SK-MEL-5 (cell line): ENCODE measurements at places on chromosomes 5 and 9. TPM values are rescaled to one million over a fixed set of nuclear protein-coding genes. Genes with fewer than 3 reads are reported as not detected.

CDH9 gene
- total RNA-seq, result not detected in 2 replicates

GRCh38 chr9:105375323-105375722, 72.5 kb upstream of the FSD1L start:
- no peak for DNase-seq

PCDHB7 gene
- 0.24 and 0.29 TPM in 2 replicates for total RNA-seq

CDH6 gene
- total RNA-seq, result not detected in 2 replicates

PCDHB12 gene
- total RNA-seq, result 0.24 and 0.42 TPM in 2 replicates

SPAAR gene
- total RNA-seq, result not detected in 2 replicates

DNA sequence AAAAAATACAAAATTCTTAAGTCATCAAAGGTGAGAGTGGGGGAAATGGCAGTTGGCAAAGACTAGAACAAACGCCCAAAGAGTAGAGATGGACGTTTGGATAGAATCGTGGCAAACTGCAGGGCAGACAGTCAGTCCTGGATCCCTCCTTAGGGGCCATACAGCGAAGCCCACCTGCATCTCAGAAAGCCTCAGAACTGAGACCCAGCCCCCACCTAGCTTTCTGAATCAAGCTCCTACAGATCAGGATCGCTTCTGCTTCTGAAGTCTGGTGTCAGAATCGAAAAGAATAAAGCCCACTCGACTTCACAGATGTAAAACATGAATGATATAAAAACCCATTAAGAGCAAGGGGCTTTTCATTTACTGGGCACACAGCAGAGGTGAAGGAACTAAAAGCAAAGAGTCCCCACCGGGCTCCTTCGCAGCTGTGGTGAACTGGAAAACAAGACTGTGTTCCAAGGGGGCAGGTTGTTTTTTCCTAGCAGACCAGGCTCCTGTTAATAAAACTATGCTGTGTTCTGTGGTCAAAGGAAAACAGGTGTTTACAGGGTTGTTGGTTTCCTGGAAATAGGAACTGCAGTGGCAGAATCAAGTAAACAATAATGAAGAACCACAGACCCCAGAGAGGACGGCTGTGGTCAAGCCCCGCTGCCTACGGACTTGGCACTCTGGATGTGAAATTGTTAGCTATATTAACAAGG, 91.8 kb downstream of the TLE1 start:
- no peak for DNase-seq

GRCh38 chr9:87873607-87874303, 8.9 kb upstream of the SPATA31E1 start:
- DNase-seq, result no peak

DNA sequence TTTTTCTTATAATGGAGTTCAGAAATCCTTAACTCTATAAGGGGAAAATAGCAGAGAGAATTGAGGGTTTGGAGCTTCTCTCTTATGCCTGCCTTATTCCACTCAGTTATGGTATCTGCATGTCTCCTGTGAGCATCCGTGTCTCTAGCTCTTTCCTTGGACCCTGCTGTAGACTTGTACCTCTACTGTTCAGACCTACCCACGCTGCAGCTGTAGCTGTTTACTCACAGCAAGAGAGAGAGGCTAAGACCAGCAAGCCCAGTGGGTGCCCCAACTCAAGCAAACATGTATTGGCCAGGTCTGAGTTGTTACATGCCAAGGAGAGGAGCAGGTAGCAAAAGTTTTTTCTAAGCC, 7.1 kb upstream of the PCSK1 start:
- no peak for DNase-seq
